Stimulated activated naive CD8-positive, alpha-beta T cell treated with anti-CD3 and anti-CD28 coated beads, Interleukin-15, Interleukin-2, amounts not matched to agents 100 U/mL and 50 U/mL, for 24 hours (primary cell): ENCODE measurements at places on chromosomes 13 and 19.

- DNase-seq = no peak
These were observed 21.0 kb upstream of the CD33 start for GRCh38 chr19:51203916-51204315.

DNA sequence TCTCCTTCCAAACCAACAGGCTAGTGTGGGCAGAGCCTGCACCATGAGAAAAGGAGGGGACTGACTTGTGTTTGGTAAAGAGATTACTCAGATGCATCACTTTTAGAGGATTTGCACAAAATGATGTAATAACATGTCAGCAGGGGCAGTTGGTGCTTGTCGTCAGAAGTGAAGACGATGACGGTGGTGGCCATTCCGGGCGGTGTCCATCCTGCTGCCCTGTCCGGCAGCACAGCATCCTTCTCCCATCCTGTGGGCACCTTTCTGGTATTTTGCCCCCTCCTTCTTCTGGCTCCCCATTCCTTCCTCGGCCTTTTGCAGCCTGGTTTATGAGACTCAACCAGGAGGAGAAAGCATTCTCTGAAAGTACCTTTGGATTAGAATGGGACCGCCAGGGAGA lies 160.1 kb downstream of the TEX29 start:
- DNase-seq = no peak

DNA sequence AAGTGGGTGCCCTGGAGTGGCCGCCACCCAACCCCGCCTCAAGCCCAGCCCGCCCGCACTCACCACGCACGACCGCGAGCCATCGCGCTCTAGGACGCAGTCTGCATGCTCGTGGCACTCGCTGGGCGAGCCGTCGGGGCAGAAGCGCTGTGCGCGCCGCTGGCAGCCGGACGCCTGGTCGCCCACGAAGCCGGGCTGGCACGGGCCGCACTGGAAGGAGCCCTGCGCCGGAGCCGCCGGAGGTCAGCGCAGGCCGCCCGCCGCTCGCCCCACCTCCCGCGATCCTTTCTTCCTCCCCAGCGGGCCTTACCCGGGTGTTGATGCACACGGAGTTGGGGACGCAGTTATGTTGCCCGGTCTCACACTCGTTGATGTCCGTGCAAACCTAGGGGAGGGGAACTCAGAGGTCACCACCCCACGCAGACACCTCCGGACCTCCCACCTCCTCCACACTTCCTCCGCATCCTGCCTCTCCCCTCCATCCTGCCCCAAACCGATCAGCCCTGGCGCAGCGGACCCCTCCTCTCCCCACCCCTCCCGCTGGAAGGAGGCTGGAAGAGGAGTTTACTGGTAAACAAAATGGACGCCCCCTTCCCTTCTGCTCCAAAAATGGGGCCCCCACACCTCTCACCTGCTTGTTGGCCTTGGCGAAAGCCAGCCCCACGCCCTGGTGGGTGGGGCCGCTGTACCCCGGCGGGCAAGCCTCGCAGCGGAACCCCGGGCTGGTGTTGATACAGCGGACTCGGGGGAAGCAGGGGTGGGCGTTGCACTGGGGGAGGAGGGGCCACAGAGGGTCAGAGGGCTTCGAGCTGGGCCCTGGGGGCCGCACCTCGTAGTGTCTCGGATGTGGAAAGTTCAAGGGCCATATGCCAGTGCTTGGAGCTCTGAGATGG lies 2.3 kb downstream of the COMP start:
- no peak for DNase-seq

GRCh38 chr19:11721681-11722080 lies 17.1 kb downstream of the ZNF823 start:
- DNase-seq = no peak

- DNase-seq = no peak
These were observed 130.2 kb upstream of the MCF2L start for GRCh38 chr13:112838842-112839117.

- no peak for DNase-seq
These were observed 3.4 kb downstream of the GGN start for GRCh38 chr19:38384209-38385027.

- peak; percentile 58 for DNase-seq
These were observed 157.3 kb downstream of the DNAJC3 start for GRCh38 chr13:95834134-95834765.

DNA sequence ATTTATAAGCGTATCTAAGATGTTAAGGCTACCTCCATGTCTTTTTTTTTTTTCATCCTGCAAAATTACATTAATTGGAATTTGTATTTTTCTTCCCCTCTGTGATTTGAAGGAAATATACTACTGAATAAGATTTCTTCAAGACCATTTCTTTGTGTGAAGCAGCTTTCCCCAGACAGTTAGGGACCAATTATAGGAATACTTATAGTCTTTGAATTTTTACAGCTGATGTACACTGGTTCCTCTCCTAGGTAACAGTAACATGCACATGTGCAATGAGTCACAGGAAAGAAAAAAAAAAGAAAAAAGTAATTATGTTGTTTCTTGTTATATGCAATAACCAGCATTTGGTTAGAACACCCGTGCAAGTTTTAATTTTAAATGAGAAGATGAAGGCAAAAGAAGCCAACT lies 82.0 kb downstream of the PCDH9 start:
- no peak for DNase-seq

GRCh38 chr19:51712461-51713081 lies 11.2 kb downstream of the HAS1 start:
- no peak for DNase-seq

GRCh38 chr13:30739761-30740642 lies 4.7 kb downstream of the ALOX5AP start:
- DNase-seq = peak; percentile 51

DNA sequence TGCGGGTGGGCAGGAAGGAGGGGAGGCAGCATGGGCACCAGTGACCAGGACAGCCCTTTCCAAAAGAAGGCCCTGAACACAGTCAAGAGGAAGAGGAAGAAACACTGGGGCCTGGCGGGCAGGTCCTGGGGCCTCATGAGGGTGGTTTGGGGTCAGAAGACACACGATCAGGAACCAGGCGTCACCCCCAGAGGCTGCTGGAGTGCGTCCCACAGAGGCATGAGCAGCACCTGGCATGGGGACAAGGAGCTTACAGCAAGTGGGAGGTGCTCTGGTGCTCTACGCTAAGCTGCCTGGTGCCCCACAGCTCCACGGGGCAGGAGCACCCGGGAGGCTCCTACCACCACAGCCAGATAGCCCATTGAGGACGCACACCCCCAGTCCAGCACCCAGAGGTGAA lies 20.0 kb downstream of the ELL start:
- DNase-seq = no peak

DNA sequence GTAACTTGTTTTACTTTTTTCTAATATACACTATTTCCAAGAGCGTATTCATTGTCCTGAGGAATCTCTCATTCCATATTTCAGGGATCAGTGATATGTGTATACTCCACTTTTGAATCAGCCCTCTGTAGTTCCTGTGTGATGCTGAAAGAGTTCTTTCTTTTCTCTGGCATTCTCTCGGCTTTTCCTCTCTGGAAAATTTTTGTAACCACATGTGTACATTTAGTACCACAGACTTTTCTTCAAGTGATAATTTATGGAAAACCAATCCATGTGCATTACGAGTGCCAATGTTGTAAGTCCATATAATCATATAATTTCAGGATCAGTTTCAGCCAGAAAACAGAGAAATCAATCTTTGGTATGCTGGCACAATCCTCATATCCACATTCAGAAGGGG lies 102.2 kb upstream of the MBNL2 start:
- no peak for DNase-seq

DNA sequence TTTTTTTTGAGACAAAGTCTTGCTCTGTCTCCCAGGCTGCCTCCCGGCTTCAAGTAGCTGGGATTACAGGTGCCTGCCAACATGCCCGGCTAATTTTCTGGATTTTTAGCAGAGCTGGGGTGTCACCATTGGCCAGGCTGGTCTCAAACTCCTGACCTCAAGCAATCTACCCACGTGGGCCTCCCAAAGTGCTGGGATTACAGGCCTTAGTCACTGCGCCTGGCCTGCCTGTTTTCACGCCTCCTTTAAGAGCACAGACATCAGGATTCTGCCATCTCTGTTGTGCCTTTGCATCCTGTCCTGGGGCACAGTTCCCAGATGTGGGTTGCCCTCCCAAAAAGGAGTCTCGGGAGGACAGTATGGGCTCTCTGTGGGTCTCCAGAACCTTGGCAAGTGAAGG lies 2.5 kb upstream of the PRAM1 start:
- DNase-seq = no peak

GRCh38 chr13:35784286-35784951 lies 307.9 kb upstream of the MAB21L1 start:
- DNase-seq = no peak

DNA sequence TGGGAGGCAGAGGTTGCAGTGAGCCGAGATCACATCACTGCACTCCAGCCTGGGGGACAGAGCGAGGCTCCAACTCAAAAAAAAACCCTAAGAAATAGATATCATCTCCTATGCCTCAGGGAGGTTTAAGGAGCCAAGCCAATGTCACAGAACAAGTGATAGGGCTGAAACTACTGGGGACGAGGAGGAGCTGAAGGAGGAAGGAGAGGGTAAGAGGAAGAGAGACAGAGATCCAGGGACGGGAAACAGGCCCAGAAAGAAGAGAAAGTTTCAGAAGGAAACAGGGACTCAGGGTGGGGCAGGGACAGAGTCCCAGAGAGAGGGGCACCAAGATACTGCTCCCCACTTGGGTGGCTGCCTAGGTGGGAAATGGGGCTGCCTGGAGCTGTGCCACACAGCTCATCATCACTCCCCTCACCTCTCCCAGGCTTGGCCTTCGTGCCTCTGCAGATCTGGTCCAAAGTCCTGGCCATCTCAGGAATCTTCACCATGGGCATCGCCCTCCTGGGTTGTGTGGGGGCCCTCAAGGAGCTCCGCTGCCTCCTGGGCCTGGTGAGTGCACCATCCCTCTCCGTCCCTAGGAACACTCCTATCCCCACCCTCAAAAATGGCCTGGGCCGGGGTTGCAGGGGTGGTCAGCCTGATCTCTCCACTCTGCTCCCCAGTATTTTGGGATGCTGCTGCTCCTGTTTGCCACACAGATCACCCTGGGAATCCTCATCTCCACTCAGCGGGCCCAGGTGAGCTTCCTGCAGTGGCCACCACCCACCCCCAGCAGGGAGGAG lies 1.5 kb downstream of the CD37 start:
- DNase-seq = no peak

DNA sequence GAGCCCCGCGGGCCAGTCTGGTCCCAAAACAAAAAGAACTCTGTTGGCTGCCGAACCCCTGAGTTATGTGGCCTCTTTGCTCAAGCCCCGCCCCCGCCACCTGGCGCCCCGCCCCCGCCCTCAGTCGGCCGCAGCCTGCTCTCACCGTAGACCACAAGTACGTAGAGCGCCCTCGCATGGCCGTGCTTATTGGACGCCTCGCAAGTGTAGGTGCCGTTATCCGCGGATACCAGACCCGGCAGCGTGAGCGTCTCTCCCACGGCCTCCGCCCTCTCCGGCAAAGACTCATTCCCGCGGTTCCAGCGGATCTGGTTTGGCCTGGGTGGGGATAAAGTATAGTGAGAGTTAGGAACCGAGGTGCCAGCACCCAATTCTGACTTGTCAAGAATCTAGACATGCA lies 5.5 kb upstream of the ZNF428 start:
- DNase-seq = peak; percentile 90

GRCh38 chr13:99067159-99067985 lies 89.5 kb upstream of the DOCK9 start:
- DNase-seq = no peak

DNA sequence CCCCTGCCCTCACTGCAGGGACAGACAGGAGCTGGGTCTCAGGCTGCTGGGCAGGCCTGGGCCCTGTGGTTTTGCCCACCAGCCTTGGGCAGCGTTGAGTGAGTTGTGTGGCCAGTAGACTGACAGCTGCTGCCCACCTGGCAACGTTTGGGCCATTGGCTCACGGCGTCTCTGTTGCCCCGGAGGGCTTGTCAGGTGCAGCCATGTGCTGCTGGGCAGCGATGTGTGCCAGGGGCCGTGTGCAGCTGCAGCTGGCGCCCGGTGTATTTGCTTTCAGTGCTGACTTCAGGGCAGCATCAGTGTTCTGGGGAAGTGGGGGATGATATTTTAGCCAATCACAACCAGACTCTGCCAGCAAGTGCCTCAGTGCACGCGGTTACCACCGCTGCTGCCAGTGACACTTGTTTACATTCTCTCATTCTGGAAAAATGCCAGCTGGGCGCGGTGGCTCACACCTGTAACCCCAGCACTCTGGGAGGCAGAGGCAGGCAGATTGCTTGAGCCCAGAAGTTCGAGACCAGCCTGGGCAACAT lies 10.6 kb downstream of the FZR1 start:
- no peak for DNase-seq

DNA sequence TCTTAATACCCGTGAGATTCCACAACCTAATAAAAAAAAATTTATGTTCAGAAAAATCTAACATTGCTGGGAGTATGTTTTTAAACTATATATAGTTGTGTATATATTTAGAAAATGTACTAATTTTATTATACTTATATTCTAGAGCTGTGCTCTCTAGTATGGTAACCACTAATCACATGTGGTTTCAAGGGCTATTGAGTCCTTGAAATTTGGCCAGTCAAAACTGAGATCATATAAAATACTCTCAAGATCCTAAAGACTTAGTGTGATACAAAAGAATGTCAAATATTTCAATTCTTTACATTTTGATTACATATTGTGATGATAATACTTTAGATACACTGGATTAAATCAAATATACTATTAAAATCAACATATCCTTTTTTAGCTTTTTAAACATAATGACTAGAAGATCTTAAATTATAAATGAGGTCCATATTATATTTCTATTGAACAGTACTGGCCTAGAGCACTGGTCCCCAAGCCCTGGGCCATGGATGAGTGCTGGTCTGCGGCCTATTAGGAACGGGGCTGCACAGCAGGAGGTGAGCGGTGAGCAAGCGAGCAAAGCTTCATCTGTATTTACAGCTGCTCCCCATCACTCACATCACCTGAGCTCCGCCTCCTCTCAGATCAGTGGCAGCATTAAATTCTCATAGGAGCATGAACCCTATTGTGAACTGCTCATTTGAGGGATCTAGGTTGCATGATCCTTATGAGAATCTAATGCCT lies 176.5 kb upstream of the NBEA start:
- DNase-seq = no peak

DNA sequence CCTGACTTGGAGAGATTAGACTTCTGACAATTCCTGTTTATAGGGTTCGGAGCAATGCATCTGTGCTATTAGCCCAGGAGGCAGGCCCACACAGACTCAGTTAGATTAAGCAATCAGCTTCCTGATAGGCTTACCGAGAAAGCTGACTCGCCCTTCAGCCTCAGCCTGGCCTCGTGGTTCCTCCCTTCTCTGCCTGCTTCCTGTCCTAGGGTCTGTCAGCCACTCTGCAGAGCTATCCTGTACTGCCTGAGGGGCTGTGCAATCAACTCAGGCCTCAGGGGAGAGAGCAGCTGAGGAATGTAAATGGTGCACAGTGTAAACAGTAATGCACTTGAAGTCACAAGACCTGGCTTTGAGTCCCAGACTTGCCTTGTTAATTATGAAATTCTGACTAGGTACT lies 30.7 kb downstream of the HTR2A start:
- DNase-seq = no peak

DNA sequence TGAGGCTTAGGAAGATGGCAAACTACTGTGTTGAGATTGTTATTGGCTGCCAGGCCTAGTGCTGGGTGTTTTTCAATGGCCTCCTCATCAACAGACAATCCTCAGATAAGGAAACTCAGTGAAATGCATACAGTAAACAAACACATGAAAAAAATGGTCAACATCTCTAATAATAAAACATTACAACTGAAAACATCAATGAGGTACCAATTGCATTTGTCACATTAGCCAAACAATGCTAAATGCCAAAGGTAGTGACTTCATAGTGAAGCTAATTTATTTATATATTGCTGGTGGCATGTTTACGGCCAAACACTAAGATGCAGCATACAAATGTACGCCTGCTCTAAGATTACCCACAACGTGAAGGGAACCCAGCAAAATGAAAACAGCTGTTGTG lies 224.0 kb upstream of the UBL3 start:
- no peak for DNase-seq
